ENCODE measurements at places on chromosomes 3 and 15. TPM values are rescaled to one million over a fixed set of nuclear protein-coding genes. Genes with fewer than 3 reads are reported as not detected.

DNA sequence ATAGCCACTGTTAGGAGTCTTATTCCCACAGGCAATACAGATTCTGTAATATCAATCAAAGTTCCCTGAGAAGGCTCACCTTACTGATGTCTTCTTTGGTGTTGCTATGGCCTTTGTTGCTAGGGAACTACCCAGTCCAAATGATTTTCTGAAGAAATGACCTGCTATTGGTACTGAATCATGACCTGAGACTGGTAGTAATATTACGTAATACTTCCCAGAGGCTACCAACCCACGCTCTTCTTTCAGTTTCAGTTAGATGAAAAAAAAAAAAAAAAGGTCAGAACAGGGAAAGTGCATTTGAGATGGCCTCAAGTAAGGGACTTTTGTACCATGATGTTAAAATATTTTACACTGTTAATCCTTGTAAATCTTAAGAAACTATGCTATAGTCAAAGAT, 1092.5 kb upstream of the EPHA6 start:
- DNase-seq, result no peak

ATP8B4 gene
- 0.95 TPM for total RNA-seq

- no peak for DNase-seq
These were observed 17.6 kb downstream of the TKT start for GRCh38 chr3:53238051-53238850.

- DNase-seq, result no peak
These were observed 21.0 kb downstream of the SLCO2A1 start for GRCh38 chr3:134008630-134009156.

ACKR2 gene
- total RNA-seq, result 1.1 TPM

EFCAB12 gene
- total RNA-seq, result 0.36 TPM

GRCh38 chr3:101638261-101638745, 38.6 kb downstream of the ZBTB11 start:
- peak; percentile 83 for DNase-seq

- peak; percentile 60 for DNase-seq
These were observed 54.4 kb upstream of the TLE3 start for GRCh38 chr15:70152070-70152480.

GATM gene
- total RNA-seq, result 35.2 TPM

- DNase-seq, result no peak
These were observed 211.7 kb upstream of the ZPLD1 start for GRCh38 chr3:102223132-102223531.

MUC4 gene
- 0.35 TPM for total RNA-seq

SLC24A5 gene
- total RNA-seq, result not detected

CHDH gene
- total RNA-seq, result 12.7 TPM

Measured in endodermal cell (in vitro differentiated cells).